LoVo (cell line): ENCODE measurements at places on chromosomes 16 and 17.

- DNase-seq = no peak
These were observed 227.3 kb downstream of the IRX3 start for GRCh38 chr16:54059319-54059718.

GRCh38 chr17:17935321-17936271 lies 36.6 kb downstream of the TOM1L2 start:
- DNase-seq = peak; percentile 60

DNA sequence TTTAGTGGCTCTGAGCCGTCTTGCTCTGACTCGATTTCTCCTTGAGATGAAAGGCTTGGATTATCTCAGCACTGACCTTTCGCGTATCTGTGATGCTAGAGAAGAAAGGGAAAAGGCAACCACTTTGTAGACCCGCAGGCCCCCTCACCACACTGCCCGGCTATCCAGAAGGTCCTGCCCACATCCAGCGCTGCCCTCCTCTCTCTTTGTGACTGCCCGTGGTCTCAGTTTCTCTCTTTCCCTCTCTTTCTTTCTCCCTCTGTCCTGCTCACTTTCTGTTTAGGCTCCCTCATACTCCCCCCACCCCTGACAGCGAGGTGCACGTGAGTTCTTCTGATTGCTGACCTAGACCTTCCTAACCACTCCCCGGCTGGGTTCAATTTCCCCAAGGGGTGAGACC lies 12.8 kb upstream of the TBX21 start:
- no peak for DNase-seq

DNA sequence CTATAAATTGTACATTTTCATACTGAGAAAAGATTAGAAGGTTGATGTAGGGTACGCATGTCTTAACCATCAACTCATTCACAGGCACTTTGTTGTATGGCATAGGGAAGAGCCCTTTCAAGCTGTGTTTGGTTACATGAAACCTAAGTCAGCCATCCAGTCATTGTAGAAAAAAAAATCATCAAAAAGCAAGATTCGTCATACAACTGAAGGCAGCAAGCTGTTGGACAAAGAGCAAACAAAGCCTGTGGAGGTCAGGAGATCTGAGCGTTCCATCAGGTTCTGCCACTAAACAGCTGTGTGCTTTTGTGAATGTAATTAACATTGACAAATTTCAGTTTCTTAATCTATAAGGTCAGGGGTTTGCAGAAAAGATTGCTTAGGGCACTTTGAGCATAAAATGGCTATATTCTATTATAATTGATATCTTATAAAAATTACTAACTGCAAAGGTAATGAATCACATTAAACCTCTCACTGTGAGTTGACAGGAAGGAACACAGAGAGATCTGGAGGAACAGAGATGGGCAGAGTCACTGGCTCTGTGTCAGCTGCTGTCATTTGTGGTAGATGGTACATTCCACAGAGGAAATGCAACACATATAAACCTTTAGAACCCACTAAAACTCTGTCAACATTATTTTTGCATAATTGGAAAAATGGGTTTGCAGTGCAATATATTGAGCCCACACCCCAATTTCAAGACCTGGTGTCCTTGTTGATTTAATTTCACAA lies 66.3 kb upstream of the MYOCD start:
- no peak for DNase-seq

DNA sequence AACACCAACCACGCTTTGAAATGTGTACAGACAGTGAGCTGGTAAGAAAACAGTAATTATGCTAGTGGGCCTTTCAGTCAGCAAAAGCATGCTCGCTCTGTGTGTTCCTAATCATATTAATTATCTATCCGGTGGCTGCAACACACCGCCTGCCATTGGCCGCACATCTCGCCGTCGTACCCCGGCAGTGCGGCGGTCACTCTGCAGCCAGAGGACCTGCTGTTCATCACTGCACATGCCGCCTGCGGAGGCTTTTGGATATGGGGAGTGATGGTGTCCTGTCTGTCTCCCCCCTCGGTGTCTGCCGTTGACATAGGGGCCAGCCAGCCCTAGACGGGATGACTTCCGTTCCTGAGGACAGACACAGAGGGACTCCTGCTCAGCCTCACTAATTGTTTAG lies 68.5 kb downstream of the RPA1 start:
- no peak for DNase-seq

DNA sequence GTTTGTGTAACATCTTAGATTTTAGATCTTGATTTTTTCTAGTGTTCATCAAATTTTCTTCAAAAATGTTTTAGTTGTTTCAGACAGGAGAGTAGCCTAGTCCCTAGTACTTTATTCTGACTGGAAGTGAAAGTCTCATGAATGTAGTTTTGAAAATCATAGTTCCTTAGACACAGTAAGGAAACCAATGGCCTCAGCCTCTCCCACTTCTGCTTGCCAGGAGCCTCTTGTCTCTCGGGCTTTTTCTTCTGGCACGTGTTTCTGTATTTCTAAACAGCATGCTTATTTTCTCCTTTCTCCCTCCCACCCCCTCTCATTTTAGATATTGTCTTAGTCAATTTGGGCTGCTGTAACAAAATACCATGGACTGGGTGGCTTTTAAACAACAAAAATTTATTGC lies 9.8 kb downstream of the SLFN5 start:
- no peak for DNase-seq

DNA sequence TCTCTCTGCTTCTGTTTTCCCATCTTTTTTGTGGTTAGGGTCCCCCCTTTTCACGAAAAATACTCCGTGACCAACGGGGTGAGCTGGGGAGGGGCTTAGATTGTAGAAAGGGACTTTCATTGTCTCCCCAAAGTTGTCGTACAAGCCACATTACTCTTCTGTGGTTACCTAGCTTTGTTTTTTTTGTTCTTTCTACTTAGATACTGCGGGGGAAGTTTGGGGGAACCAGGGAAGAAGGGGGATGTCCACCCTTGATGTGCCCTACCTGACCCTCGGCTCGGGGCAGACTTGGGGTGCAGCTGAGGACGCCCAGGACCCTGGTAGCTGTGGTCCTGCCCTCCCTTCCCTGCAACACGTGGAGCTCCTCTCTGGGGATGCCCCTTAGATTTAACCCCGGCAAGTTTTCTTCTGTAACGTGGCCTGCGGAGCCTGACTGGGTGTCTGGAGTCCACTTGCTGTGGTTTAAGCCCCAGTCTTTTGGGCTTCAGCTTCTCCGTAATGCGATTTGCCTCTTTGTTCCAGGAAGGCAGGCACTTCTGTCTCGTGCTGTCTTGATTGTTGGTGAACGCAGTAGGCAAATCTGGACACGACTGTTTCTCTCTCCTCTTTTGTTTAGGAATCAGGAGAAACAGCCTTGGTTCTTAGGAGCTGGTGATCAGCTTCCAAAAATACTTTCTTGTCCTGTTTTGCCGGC lies 892 bp downstream of the ABCC1 start:
- DNase-seq = no peak

- DNase-seq = peak; percentile 69
These were observed 3.2 kb upstream of the METRN start for GRCh38 chr16:711548-712320.

DNA sequence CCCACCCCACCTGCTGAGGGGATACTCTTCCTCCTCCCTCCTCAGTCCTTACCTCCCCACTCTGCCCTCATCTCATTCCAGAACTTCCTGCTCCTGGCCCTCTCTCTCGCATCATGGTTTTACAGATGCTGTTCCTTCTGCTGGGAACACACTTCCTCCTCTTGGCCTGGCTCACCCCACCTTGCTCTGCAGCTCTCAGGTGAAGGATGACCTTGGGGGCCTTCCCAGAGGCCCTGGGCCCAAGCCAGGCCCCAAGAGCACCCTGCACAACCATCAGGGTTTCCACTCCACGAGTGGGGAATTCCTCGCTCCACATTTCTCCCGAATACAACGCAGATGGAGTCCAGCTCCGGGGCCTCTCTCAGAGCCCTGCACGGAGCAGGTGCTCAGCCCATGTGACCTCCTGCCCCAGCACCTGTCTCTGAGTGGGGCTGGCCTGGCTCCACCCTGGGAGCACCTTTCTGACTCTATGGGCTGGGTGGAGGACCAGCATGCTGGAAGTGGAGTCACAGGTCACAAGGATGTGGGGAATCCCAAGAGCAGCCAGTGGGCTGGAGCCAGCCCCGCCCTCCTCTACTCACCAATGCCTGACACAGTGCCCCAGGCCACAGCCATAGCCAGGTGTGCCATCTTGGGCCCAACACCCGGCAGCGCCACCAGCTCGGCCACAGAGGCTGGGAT lies 4.5 kb downstream of the NTHL1 start:
- no peak for DNase-seq

GRCh38 chr17:79941088-79942010 lies 94.3 kb downstream of the TBC1D16 start:
- DNase-seq = no peak

DNA sequence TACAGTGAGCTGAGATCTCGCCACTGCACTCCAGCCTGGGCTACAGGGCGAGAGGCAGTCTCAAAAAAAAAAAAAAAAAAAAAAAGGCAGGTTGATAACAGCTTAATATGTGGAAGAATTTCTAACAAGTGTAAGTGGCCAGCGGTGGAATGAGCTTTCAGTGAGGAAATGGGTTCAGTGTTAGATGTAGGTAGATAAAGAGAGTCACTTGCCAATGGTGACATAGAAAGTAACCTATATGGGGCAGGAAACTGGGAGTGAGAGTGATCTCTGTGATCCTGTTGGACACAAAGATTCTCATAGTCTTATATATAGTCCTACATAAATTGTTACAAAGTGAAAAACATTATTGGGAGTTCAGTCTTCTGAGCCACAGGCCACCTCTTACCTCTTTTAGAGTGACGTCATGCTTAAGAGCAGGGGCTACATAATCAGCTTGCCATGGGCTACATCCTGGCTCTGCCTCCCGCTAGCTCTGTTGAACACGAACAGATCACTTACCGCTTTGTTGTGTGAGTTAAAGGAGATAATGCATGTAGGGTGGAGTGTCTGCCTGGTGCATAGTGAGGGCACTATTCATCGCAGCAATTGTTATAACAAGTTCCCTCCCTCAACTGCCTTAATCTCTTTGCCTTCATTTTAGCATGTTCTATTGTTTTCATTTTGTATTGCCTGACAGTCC lies 110.2 kb upstream of the ELAC2 start:
- no peak for DNase-seq

DNA sequence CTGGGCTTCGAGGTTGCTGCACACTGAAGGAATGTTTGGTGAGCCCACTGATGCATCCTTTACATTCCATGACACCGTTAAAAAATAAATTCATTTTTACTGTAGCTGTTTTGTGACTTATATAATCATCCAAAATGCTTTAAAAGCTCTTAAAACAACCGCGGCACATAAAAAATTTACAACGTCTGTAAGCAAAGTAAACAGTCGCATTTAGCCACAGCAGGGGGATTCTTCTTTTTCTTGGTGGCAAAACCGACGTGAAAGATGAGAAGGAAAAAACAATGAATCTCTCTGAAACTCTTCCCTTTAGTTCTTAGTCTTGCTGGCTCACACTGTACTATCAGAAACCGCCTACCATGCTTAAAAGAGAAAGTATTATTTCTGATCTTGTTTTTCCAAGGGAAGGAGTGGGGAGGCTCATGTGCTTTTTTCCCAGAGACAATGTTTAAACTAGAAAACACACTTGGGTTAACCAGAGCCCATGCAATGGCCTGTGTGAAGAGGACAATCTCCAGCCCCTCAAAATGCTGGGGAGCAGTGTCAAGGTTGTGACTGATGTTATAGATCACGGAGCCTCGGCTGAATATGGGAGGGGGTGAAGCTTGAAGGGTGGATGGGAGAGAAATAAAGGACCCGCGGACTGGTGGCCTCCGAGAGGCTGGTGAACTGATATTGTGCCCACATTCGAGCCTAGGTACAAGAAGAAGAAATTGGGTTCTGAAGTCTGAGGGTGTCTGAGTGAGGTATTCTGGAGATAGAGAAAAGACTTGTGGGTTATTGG lies 91.1 kb downstream of the IRF8 start:
- DNase-seq = no peak
